DMS53 (cell line): ENCODE measurements at places on chromosomes 3 and 15.

- no peak for DNase-seq
These were observed 4.9 kb upstream of the RPN1 start for GRCh38 chr3:128655531-128655930.

DNA sequence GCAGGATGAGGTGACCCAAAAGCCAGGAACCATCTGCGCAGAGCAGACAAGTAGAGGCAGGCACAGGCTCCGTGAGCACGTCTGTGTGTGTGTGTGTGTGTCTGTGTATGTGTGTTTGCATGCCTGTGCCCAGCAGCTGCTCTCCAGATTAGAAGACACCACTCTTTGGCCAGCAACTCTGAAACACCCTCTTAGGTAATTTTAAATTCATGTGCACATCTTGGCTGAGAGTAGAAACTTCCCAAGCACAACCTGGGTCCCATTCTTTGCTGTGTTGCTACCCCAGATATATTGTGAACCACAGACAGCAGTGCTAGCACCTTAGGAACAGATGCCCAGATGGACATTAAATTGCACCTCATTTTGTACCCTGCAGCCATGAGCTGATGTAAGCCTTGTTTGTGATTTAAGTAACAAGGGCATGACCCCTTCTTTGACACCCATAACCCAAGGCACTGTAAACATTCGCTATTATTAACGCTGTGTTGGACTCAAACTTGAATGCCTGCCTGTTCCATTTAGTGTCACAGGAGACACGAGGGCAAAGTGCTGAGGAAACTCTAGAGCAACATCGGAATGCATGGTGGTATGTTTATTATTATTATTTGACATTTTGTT is at the start of gene FILIP1L:
FILIP1L (minus strand) TSS at position 89 of the 618 bp plus-strand sequence.
- no peak for DNase-seq

DNA sequence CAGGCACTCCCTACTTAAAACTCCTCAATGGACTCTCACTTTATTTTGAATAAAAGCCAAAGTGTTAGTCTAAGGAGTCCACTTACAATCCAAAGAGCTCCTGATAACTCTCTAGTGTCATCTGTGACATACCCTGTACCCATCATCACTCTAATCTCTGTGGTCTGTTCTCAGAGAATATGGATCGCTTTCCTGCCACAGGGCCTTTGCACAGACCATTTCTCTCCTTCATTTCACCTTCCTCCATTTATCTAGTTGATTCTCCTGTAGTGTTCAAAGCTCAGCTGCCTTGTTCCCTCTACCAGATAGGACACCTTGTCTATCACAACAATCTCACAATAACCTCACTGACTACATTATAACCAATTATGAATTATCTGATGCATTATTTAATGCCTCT is 185.4 kb upstream of the KBTBD8 start:
- DNase-seq: no peak

- DNase-seq: no peak
These were observed 9.0 kb upstream of the ILDR1 start for GRCh38 chr3:122031123-122031468.

- peak; percentile 83 for DNase-seq
These were observed at the start of gene THBS1 for GRCh38 chr15:39580485-39581241. Gene THBS1, plus strand, starts transcription at chr15:39581079. Its CDS starts 779 bp downstream, at chr15:39581858.
